ENCODE measurements at places on chromosomes 3 and 15. TPM values are rescaled to one million over a fixed set of nuclear protein-coding genes. Genes with fewer than 3 reads are reported as not detected.

Gene CILP
- total RNA-seq = 0.23 TPM

Gene ABCF3
- 72.2 TPM for total RNA-seq

Gene CORO2B
- total RNA-seq = 19.6 TPM

Gene STARD9
- 7.2 TPM for total RNA-seq

Gene LRRC49
- total RNA-seq = 133 TPM

Gene DUOX2
- total RNA-seq = under 0.01 TPM

Gene MEGF11
- total RNA-seq = 6.9 TPM

Gene CFAP161
- 5.3 TPM for total RNA-seq

Gene GOLGA8M
- not detected for total RNA-seq

Gene RTP1
- 3.2 TPM for total RNA-seq

Gene SH2D7
- total RNA-seq = not detected

Gene GRAMD2A
- 4.4 TPM for total RNA-seq

Gene COL6A6
- total RNA-seq = 1.2 TPM

Gene CPN2
- total RNA-seq = not detected

Gene RNU5B-1
- total RNA-seq = not detected

Gene CPLX3
- 0.92 TPM for total RNA-seq

Gene NTRK3
- total RNA-seq = 65.7 TPM

Gene MOBP
- total RNA-seq = 0.92 TPM

Gene DYNLT2B
- total RNA-seq = 41.8 TPM

Gene TMEM266
- 12.5 TPM for total RNA-seq

Gene SERPINI2
- total RNA-seq = 3.7 TPM

Gene MEIS2
- total RNA-seq = 186 TPM

Gene OXTR
- total RNA-seq = 3.0 TPM

Gene TRPM1
- total RNA-seq = not detected

All from diencephalon (tissue), 1 donor.